Activated CD8-positive, alpha-beta memory T cell treated with anti-CD3 and anti-CD28 coated beads, Interleukin-2, amount 50 U/mL, for 4 hours (primary cell): ENCODE measurements at places on chromosomes 2 and 18.

DNA sequence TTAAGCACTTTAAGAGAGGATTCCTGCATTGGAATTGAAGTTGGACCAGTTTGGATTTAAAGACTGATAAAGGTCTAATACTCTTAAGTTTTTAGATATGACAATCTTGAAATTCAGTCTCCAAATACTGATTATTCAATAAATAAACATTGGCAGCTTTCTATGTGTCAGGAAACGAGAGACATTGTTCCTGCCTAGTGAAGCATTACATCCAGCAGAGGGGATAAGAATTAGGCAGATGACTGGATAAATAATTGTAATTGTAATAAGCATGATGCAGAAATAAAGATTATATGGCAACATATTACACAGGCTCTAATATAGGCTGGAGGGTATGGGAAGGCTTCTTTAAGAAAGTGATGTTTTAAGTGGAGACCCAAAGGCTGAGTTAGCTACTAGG, 226.5 kb upstream of the MMADHC start:
- no peak for DNase-seq

GRCh38 chr2:535222-535621, 142.0 kb downstream of the TMEM18 start:
- no peak for DNase-seq

DNA sequence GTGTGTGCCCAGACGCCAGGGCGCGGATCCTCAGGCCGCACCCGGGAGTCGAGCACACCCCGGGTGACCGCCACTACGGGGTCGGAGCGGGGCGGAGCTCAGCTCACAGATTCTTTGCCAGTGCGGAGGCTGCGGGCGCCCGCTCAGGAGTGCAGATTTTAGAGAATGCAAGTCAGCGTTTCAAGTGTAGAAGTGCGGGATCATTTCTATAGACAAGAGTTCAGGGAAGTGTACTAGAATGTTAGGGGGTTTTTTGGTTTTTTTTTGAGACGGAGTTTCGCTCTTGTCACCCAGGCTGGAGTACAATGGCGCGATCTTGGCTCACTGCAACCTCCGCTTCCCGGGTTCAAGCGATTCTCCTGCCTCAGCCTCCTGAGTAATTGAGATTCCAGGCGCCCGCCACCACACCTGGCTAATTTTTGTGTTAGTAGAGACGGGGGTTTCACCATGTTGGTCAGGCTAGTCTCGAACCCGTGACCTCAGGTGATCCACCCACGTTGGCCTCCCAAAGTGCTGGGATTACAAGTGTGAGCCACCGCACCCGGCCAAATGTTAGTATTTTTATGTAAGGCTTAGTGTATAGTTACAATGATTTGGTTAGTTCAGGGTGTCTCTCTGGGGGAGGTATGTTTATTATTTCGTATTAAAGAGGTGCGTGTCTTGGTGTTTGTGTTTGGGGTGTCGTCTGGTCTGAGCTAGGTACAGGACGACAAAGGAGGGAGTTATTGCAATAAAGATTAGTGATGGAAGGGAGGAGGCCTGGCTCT, 619 bp upstream of the FAM168B start:
- no peak for DNase-seq

GRCh38 chr2:214679736-214680135, 129.7 kb downstream of the BARD1 start:
- DNase-seq: no peak

- no peak for DNase-seq
Measured at GRCh38 chr2:134558208-134558830, 160.5 kb downstream of the TMEM163 start.

GRCh38 chr18:3623769-3624545, 174.0 kb downstream of the TGIF1 start:
- no peak for DNase-seq

DNA sequence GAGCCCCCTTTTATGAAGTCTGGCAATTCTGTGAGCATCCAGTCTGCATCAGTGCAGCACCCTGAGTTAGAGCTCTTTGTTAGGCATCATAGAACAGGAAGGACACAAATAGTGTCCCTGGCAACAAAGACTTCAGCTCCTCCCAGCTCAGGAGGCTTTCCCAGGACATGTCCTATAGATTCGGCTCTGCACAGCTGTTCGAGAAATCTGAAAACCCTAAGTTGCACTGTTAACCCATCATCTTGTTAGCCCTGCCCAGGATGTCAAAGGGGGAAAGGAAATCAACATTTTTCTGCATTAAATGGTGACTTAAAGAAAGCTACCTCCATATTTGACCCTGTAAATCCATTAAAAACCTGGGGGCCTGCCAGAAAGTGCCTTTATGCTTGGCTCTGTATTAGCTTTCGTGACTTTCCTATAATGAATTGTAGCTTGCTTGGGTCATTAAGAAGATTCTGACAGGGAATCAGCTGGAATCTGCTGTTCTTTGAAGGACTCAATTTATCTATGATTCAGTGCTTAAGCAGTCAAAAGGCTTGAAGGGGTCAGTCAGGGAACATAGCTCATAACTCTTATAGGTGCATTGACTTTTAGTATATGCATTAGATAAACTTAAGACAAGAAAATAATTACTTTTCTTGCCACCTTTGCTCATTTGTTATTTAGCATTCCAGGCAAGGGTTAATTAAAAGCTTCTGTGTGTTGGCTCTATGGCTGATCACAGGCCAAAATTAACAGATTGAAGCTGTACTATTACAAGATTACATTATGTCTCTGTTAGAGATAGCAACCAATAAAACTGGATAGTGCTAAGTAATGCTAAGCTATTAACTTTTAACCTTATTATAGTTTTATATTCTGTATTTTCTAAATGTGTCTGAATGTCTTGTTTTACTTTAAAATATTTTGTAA, 20.6 kb downstream of the ERMN start:
- no peak for DNase-seq

DNA sequence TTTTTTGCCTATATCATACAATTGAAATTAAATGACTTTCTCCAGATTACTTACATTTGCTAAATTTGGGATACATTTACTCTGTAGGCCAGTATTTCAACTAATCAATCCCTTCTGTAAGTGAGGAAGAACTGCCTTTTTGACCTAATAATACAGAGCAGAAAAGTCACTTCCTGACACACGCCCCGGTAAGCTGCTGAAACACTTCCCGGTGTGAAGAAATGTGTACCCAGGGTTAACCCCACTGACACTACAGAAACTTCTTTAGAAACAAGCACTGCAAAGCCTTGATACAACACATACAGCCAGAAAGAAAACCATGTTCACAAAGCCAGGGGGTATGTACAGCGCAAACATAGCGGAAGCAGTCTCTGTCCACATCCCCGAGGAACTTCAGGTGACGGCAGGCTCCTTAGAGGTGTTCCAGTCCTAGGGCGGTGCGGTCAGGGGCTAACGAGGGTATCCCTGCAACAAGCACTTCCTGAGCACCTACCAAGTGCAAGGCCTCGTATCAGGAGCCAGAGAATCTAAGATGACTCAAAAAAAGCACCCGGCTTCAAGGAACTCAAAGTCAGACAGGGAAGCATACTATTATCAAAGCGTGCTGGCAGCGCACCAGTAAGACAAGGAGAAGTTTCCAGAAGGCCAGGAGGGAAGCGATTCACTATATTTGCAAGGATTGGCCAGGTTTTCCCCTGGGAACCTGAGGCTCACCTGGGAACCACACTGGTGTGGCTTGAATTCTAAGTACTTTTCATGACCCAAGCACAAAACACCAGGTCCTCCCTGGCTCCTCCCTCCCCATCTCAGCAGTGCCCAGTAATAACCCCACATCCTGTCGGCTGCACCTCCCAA, 46.6 kb downstream of the ZNF516 start:
- DNase-seq: no peak

DNA sequence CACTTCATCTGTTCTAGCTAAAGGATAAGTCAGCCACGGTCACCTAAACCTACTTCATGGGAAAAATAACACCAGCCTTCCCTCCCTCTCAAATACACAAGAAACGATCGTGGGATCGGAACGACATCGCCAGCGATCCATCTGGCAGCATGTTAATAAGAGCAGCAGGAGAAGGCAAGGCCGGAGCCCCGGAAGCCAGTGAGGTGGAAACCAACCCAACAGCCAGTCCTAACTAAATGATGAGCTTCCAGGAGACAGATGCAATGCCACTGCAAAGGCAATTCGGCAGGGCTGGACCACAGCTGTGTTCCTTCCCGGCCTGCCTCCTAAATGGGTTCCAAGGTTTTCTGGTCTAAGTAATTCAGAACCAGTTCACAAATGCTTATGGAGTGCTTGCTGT, 117.5 kb downstream of the TMEM163 start:
- no peak for DNase-seq

DNA sequence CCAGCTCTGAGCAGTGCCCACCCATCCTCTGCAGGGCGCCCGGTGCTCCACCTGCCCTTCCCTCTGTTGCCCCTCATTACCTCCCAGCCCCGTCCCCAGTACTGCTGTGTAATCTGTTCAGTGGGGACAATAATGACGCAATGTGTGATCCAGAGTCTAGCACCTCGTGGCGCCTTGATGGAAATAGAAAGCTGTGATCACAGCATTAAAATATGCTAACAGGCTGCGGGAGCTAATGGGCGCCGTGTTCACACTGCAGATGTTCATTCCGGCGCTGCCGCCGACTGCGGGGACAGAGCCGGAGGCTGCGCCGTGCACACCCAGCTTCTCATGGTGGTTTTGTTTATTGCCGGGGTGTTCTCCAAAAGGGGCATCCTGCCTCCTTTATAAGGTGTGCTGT, 235.2 kb downstream of the LDLRAD4 start:
- DNase-seq: no peak

DNA sequence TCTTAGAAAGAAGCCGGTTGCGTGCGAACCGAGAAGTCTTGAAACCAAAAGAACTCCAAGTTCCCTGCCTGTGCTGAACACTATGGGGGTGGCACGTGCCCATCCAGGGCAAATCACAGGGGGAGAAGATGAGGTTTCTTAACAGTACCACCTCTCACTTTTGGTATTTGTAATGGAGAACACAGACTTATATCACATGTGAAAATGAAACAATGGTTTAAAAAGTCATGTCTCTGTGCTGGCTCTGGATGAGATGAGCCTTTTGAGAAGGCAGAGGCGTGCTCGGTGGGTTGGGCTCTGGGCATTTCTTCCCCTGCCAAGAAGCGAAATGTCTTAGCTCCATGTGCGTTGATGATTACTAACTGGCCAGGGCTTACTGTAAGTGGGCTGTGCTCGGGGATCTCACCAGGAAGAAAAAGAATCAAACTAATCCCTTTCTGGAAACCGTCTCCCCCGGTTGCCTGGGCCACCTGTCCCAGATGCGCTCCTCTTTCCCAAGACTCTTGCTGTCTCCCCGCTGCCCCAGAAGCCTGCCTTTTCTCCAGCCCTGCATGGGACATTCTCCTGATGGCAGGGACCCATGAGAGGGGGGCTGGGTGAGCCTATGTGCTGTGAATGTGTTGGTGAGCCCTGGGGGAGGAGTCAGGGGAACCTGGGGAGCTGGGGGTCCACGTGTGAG, 252.9 kb downstream of the PRKCE start:
- DNase-seq: no peak

DNA sequence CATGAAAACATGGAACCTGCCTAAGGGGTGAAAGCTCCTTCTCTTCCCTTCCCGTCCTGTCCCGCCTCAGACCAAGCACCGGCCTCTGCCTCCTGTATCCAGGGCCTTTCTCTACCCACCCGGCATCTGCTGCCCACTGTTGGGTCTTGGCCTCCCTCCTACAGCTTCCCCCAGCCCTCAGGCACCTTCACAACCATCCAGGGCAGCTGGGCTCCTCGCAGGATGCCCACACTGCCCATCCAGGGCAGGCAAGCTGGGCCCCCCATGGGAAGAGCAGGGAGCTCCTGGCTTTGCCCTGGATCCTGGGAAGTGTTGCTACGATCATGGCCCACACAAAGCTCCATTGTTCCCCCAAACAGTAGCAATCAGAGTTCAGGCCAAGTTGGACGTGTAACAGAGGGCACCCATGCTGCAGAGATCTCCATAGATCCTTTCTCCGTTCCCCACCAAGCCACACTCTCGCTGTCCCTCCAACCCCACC, 206.6 kb downstream of the NDUFA10 start:
- DNase-seq: no peak

GRCh38 chr18:67794521-67794920, 278.0 kb upstream of the DSEL start:
- no peak for DNase-seq

DNA sequence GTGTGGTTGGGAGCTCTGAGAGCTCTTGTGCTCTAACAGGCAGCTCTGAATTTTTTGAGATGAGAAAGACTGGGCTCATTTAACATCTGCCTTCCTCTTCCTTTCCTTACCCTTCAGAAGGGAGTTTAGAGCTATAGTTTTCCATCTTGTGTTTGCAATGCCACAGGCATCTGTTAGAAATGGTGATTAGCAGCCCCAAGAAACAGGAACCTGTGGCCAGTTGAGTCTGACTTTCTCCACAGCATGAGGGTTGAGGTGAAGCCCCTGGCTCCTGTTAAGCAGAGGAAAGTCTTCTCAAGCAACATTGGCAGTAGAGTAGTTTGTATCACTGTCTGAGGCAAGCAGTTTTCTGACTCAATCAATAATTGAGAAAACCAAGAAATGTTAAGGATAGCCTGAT, 577.4 kb downstream of the ZEB2 start:
- DNase-seq: no peak

- DNase-seq: no peak
Measured at GRCh38 chr2:64975232-64975821, 13.9 kb upstream of the SLC1A4 start.
